ENCODE measurements at places on chromosomes 3 and 15. TPM values are rescaled to one million over a fixed set of nuclear protein-coding genes. Genes with fewer than 3 reads are reported as not detected.

SLC27A2 gene
- total RNA-seq = 55.7 TPM

SAMD7 gene
- total RNA-seq = not detected

RYR3 gene
- 0.17 TPM for total RNA-seq

MGLL gene
- total RNA-seq = 123 TPM

ARPP21 gene
- total RNA-seq = not detected

CADM2 gene
- 2.8 TPM for total RNA-seq

ALDH1A3 gene
- total RNA-seq = 3.8 TPM

ZDHHC23 gene
- 31.3 TPM for total RNA-seq

VGLL3 gene
- 1.3 TPM for total RNA-seq

B2M gene
- 5,339 TPM for total RNA-seq

HTR3E gene
- 0.13 TPM for total RNA-seq

- no peak for DNase-seq
Observed at GRCh38 chr3:28624084-28624483, 275.5 kb upstream of the AZI2 start.

- no peak for DNase-seq
Observed at GRCh38 chr3:48023377-48023776, 7.2 kb upstream of the MAP4 start.

- no peak for DNase-seq
Observed at GRCh38 chr15:59701880-59702279, 12.8 kb upstream of the BNIP2 start.

DNA sequence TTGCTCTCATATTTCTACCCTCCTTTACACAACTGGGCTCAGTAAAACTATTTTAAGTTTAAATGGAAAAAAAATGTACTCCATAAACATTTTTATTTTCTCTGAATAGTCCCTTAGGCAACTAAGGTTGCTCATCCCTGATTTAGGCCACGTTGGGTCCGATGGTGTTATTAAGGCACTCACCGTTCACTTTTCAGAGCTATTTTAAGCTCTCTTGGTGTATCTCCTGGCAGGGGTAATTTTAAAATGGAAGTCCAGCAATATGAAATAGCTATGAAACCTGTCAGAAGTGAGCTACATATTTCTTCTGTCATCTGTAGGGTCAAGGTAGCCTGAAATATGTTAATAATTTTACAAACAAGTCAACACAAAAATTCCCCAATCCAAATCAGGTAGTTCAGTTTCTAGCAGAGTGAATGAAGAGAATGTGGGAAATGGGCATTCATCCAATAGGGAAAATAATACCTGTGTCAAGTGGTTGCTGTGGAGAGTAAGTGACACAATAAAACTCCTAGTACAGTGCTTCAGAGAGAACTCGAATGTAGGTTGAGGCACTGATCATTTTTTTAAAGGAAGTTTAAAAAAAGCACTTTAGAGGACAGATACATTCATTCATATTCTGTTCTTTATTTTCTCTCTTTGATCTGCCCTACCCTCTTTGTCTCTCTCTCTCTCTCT is 209.3 kb upstream of the FEZF2 start:
- DNase-seq = no peak

DNA sequence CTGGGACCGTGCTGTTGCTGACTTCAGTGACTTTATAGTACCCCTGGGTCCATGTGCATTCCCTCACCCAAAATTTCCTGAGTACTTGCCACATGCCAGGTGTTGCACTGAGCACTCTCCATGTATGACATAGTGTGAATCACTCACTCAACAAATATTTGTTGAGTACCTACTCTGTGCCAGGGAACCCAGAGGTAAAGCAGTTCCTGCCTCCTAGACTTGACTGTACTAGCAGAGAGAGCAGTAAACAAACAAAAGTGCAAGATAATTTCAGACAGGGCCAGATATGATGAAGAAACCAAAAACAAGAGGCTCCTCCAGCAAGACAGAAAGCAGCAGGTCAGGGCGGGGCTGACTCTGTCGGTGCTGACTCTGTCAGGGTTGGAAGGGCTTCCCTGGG is 12.2 kb downstream of the TGM4 start:
- DNase-seq = no peak

DNA sequence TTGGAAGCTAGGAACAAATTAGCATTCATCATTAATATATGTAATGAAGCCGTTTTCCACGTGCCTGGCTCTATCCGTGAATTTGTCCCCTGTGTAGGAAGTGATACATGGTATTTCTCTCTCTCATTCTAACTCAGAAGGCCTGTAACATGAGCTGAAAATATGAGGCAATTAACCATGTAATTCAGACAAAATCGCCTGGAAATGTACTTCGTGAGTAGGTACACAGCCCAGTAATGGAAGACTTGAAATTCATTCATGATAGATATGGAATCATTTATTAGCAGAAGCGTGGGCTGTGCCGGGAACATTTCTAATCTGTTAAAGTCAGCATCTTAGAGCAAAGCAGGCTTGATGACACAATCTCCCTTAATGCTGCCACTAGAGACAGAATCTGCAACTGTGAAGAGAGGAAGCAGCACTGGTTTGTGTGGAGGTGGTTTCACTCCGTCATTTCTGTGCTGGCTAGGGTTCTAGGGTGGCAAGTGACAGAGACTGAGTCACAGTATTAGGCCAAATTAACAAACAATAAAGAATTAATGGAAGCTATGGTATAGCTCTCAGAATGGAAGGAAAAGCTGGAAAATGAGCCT is 225.0 kb upstream of the PROK2 start:
- DNase-seq = no peak

DNA sequence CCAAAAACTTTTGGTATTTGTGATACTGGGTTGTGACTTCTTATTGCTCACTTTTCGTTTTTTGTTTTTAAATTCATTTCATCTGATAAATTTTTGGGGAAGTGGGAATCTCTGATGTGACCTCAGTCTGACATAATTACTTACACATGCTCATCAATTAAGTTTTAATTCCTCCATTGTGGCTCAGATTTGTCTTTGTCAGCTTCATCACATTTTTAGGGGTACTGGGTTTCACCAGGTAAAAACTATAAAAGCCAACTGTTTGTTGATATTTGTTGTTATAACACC is 425.3 kb upstream of the TGFBR2 start:
- no peak for DNase-seq

- DNase-seq = no peak
Observed at GRCh38 chr3:131738095-131738494, 235.3 kb upstream of the MRPL3 start.

DNA sequence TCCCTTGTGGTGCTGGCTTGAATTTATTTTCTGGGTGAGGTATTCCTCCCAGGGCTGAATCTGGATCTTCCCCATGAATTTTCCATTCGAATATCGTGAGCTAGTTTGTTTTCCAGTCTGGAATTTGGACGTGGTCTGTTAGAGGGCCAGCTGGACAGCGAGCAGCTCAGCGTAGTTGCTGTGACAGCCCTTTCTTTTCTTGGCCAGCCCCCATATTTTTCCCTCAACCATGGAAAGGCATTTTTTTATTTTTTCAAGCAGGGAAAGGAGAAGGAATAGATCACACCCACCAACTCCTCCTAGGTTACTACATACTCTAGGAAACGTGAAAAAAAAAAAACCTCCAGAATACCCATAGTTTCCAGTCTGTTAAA is 152.0 kb downstream of the KLHL25 start:
- peak; percentile 36 for DNase-seq

DNA sequence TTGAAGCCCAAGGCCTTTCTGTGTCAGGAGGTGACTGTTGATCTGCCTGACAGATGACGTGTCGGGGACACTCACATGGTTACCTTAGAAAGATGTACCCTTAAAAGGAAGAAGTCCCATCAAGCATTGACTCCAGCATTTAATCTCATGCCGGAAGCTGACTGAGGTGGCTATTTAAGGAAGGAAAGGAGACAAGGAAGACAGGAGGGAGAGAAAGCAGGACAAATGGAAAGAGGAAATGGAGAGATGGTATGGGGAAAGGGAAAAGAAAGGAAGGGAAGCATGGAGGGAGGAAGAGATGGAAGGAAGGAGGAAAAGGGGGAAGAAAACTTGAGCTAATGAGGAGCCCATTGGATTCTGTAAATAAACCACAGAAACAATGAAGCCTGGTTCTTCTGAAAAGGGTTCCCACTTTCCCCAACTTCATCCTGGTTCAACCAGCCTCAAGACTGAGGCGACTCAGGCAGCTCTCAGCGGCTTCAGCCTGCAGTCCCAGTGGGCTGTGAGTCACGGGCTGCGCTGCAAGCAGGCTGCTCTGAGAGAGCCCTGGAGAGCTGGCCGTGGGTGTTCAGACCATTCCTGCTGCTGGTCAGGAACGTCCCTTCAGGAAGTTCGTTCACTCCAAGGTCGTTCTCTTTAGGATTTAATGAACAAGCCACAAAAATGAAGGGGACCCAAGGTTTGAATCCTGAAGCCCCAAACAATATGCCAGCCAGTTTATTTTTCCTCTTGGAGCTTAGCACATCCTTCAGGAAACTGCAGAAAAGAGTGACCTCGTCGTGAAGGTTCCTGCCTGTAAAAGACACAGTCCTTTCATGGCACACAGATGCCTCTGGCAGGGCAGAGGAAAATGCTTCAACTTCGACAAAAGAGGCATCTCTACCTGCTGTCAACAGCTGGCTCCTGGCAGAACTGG is 69.6 kb upstream of the THBS1 start:
- DNase-seq = no peak

DNA sequence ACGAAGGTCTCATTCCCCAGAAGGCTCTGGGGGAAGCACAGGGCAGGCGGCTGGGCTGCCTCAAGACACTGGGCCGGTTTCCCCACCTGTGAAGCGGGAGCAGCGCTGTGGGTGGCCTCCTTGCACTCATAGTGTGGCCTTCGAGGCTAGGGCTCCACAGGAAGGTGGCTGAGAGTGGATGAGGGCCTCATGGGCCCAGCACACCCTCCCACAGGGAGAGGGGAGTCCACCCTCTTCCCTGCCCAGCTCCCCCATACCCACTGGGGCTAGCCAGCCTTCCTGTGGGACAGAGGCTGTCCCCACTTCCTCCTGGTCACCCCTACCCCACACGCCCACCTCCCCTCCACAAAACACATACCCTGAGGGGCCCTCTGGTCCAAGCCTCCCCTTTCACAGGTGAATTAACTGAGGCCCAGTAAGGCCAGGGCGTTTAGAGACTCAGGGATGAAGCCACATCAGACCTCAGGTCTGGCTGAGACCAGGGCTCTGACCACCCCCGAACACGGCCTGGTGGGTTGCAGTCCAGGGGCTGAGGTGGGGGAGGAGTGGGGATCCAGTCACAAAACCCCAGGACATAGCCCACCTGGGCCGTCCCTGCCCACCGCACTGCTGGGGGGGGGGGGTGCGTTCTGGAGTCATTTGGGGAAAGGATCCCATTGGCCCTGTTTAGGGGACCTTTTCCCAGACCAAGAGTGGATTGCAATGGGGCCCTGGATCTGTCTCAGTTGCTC is 1.1 kb downstream of the ANPEP start:
- DNase-seq = no peak

DNA sequence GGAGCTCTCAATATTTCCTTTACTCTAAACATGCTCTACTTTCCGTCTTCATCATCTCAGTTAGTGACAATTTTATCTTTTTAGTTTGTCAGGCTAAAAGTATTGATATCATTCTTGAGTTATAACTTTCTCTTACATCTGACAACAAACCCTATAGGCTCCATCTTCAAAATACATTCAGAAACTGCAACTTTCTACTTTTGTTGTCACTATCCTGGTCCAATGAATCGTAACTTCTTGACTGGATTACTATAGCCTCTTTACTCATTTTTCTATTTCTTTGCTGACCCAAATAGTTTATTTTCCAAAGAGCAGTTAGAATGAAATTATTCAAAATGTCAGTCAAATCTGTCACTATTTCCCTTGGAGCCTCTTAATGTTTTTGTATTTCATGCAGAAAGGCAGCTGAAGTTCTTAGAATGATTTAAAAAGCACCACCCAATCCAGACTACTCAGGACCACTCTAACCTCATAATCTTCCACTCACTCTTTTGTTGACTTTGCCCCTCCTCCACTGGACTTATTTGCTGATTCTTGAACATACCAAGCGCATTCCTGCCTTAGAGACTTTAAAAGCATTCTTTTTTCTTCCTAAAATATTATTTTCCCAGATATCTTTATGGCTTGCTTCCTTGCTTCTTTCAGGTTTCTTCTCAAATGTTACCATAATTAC is 119.9 kb upstream of the CBLB start:
- no peak for DNase-seq

- peak; percentile 91 for DNase-seq
Observed at GRCh38 chr3:58630076-58630709, 36.4 kb downstream of the FAM3D start.

DNA sequence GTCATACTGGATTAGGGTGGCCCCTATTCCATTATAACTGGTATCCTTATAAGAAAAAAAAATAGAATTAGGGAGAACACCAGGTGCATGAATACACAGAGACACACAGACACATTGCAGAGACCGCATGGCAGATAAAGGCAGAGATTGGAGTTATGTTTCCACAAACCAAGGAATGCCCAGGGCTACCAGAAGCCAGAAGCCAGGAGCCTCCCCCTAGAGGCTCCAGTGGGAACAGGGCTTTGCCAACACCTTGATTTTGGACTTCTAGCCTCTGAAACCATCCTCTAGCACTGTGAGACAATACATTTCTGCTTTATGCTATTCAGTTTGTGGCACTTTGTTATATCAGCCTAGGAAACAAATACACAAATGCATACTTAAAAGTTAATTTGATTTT is 10.4 kb downstream of the GOLM2 start:
- no peak for DNase-seq

- DNase-seq = no peak
Observed at GRCh38 chr3:176988795-176989194, 208.5 kb downstream of the TBL1XR1 start.

GRCh38 chr15:47929138-47929803 is 191.5 kb upstream of the SLC24A5 start:
- no peak for DNase-seq

- no peak for DNase-seq
Observed at GRCh38 chr15:66063147-66063546, 190.4 kb downstream of the MEGF11 start.

- DNase-seq = no peak
Observed at GRCh38 chr3:141250342-141250741, 18.7 kb downstream of the PXYLP1 start.

- peak; percentile 12 for DNase-seq
Observed at GRCh38 chr3:126117786-126118185, 33.9 kb upstream of the SLC41A3 start.

DNA sequence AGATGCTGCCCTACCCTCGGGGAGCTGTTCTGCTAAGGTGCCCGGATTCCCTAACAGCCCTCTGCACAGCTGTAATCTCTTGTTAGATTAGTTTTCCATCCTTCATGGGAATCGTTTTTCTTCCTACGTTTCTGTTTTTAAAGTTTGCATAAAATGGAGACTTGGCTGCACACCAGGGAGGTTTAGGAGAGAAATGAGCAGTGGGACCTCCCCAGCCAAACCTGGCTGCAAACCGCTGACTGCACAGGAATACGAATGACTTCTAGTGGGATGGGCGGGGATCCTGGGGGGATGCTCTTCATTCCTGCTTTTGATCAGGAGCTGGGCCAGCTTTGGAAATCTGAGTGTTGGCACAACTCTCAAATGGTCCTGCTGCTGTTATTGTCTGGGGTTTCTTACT is 77.5 kb downstream of the THSD4 start:
- no peak for DNase-seq

Data from colonic mucosa (tissue), 4 donors.